Frontal cortex (tissue), 4 donors: ENCODE measurements at places on chromosomes 7 and 10. TPM values are rescaled to one million over a fixed set of nuclear protein-coding genes. Genes with fewer than 3 reads are reported as not detected.

DNA sequence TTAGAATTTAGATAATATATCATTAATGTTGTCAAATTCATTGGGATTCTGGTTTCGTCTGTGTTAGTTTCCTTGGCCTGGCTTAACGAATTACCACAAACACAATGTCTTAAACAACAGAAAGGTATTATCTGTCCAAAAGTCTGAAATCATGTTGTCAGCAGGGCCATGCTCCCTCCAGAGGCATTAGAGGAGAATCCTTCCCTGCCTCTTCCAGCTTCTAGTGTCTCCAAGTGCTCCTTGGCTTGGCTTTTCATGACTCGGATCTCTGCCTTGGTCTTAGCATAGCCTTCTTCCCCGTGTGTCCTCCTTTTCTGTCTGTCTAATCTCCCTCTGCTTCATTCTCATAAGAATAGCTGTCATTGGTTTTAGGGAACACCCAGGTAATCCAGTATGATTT lies 482.5 kb downstream of the SEMA3D start:
- no peak for DNase-seq

- DNase-seq = no peak
Observed at GRCh38 chr10:116030576-116030975, 242.4 kb downstream of the GFRA1 start.

DNA sequence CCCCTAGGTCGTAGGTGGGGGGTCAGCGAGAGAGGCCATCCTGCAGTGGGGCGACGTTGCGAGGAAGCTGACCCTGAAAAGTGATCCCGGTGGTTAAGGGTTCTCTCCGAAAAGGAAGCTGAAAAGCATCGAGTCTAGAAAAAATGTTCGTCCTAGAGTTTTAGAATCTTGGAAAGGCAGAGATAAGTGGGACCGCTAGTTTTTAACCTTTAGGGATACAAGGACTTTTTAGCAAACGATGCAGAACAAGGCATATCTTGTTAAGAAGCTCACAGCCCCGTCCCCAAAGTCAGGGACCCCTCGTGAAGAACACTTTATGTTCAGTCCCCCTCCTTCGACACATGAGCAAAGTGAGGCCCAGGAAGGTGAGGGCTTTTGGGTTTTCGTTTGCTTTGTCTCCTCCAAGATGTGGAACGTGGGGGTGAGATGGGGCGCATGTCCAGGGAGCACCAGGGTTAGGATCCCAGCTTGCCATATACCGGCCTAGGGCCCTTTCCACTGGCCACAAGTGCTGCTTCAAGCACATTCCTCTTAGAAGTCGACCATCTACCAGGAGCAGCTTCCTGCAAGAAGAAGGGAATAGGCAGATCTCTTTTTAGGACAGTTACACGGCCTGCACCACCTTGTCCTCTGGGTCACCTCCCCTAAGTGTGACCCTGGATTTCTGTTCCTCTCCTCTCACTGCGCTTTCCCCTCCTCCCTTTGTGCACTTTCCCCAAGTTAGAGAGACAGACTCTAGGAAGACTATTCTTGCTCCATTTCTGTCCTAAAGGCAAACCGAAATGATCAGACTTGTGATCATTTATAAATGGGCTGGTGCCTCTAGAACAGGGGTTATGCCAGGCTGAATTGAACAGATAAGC lies 969 bp downstream of the SLC35G1 start:
- no peak for DNase-seq

Gene GNAT3
- total RNA-seq = not detected

- peak; percentile 26 for DNase-seq
Observed at GRCh38 chr10:129955601-129956285, 8.3 kb downstream of the EBF3 start.

DNA sequence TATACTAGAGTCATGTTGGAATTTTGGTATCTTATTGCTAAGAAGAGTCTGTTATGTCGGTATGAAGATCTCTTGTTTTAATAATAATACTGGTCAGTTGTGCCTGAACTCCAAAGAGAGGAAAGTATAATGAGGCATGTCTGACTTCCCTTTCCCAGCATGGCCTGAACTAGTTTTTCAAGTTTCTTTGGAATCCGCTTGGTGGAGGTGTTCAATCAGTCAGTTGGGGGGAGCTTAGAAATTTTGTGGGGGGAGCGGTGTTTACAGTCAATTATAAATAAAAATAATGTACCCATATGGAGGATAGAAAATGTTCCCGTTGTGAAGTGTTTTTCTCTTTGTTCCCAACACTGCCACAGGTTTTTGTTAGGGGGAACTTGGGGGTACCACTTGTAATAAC lies 1.5 kb upstream of the TRDMT1 start:
- DNase-seq = no peak

- no peak for DNase-seq
Observed at GRCh38 chr7:31407178-31407676, 66.7 kb upstream of the NEUROD6 start.

Gene EEPD1
- total RNA-seq = 13.9 TPM

DNA sequence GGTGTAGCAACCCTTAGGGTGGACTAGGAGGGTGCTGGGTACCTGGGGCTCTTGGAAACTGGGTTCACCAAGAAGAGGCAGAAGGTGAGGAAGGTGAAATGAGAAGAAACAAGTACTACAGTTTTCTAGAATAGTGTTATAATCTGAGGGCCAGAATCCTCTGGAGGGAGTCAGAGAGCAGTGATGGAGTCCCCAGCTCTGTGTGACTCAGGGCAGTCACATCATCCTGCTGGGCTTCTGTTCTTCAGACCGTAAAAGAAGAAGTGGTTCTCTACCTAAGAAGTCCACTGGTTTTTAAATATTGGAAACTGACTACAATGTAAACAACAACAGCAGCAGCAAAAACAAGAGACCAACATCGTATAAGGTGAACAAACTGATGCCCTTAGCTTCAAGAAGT lies 197.3 kb downstream of the PRPF18 start:
- DNase-seq = no peak

- no peak for DNase-seq
Observed at GRCh38 chr7:151110236-151110940, 24.1 kb downstream of the AGAP3 start.

Gene C7orf57
- under 0.01 TPM for total RNA-seq
